Astrocyte (in vitro differentiated cells and primary cell): ENCODE measurements at places on chromosomes 5 and 9. TPM values are rescaled to one million over a fixed set of nuclear protein-coding genes. Genes with fewer than 3 reads are reported as not detected.

IFNA10 gene
- not detected in 2 replicates for total RNA-seq

DNA sequence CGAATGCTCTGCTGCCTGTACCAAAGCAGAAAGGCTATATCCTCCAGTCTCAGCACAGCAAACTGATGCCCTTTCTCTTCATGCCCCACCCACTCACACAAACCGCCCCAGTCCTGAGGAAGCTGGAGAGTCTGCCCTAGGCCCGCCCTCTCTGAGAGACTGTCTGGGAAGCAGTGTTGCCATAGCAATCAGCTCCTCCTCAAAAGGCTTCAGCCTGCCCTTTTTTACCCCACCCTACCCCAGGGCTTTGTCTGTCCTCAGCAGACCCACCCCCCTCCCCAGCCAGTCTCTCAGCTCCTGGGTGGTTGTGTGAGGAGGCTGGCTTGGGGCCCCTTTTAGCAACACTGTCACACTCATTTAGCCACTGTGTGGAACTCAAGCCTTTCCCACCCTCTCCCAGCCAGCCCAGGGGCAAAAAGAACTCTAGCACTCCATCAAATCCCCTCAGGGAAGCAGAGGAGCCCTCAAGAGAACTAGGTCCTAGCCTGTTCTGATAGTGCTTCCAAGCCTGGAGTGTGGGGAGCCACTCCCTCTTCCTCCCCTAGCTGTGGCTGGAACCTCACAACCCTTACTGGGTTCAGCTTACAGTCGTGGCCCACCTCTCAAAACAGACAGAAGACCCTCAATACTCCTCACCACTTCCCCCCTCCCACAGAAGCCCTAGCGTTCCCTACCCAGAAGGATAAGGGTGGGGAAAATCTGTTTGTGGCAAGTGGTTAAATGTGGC is 1.4 kb downstream of the ATOSB start:
- peak; percentile 96 for DNase-seq

- DNase-seq = peak; percentile 66
Measured at GRCh38 chr9:21711504-21711903, 90.9 kb upstream of the MTAP start.

ANKRD20A1 gene
- 0.89 and 1.2 TPM in 2 replicates for total RNA-seq

DNA sequence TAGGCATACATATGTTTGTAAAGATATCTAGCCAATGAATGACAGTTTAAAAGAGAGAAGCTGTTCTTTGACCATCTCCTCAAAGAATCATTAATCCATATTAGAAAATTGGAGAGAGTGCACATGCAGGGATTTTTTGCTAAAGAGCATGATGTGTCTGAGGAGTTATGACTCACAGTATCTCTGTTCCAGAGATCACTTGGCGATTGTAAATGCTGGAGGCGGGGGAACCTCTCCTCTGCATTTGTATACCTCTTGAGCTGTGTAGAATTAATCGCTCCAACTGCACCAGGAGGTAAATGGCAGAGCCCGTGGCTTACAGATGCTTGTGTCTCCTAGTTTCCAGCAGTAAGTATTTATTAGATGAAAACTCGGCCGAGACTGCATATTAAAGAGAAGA is 3.6 kb upstream of the SPATA31D1 start:
- peak; percentile 33 for DNase-seq

NPR3 gene
- 0.50 and 1.1 TPM in 2 replicates for total RNA-seq
